Activated naive CD4-positive, alpha-beta T cell treated with anti-CD3 and anti-CD28 coated beads for 36 hours (primary cell): ENCODE measurements at places on chromosomes 12 and 14. TPM values are rescaled to one million over a fixed set of nuclear protein-coding genes. Genes with fewer than 3 reads are reported as not detected.

The RDH16 gene
- total RNA-seq = 0.69 TPM

The LTBP2 gene
- total RNA-seq = 0.32 TPM

The CMKLR1 gene
- total RNA-seq = not detected

The GUCY2C gene
- not detected for total RNA-seq

The TCP11L2 gene
- 9.2 TPM for total RNA-seq

The KRT82 gene
- total RNA-seq = not detected

The RNU4-1 gene
- 685 TPM for total RNA-seq

The TAS2R13 gene
- total RNA-seq = not detected

The MYL6 gene
- total RNA-seq = 841 TPM
